ENCODE measurements at places on chromosomes 2 and 18. TPM values are rescaled to one million over a fixed set of nuclear protein-coding genes. Genes with fewer than 3 reads are reported as not detected.

- no peak for DNase-seq
Observed at GRCh38 chr18:79278896-79279295, 116.8 kb upstream of the NFATC1 start.

DNA sequence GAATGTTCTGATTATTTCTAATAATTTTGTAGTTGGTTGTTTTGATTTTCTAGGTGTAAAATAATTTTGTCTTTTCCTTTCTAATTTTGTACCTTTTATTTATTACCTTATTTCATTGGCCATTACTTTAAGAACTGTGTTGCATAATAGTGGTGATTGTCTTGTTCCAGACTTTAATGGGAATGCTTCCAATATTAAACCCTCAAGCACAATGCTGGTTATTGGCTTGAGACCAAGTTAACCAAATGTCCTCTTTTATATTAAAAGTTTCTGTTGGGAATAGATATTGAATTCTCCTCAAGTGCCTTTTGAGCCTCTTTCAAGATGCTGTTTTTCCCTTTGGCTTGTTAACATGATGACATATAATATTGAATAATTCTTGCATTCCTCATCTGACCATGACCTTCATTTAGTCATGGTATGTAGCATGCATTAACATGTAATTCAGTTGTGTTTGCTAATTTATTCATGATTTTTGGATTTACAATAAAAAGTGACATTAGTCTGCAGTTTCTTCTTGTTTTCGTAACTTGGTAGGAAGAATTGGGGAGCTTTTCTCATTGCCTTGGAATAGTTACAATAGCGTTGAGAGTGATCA is 141.7 kb downstream of the DIS3L2 start:
- peak; percentile 21 for DNase-seq

GRCh38 chr2:128813352-128814034 is 494.8 kb upstream of the HS6ST1 start:
- no peak for DNase-seq

DNA sequence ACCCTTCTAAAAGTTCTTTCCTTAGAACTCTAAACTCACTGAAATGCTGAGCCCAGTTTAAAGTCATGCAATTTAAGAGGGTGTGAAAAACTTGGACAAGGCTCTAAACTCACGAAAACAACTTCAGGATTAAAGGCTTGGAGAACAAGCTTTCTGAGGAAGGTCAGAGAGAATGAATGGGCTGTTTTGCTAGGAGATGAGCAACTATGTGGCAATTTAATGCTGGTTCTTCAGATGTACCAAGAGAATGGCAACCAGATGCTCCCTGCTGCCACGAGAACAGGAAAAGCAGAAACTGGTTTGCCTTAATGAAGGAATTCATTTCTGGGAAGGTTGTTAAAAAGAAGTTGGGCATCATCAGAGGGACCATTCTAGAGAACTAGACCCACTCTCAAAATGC is 77.8 kb upstream of the PMAIP1 start:
- peak; percentile 80 for DNase-seq

GRCh38 chr18:23260926-23261590 is 125.8 kb downstream of the CABLES1 start:
- DNase-seq = no peak

DNA sequence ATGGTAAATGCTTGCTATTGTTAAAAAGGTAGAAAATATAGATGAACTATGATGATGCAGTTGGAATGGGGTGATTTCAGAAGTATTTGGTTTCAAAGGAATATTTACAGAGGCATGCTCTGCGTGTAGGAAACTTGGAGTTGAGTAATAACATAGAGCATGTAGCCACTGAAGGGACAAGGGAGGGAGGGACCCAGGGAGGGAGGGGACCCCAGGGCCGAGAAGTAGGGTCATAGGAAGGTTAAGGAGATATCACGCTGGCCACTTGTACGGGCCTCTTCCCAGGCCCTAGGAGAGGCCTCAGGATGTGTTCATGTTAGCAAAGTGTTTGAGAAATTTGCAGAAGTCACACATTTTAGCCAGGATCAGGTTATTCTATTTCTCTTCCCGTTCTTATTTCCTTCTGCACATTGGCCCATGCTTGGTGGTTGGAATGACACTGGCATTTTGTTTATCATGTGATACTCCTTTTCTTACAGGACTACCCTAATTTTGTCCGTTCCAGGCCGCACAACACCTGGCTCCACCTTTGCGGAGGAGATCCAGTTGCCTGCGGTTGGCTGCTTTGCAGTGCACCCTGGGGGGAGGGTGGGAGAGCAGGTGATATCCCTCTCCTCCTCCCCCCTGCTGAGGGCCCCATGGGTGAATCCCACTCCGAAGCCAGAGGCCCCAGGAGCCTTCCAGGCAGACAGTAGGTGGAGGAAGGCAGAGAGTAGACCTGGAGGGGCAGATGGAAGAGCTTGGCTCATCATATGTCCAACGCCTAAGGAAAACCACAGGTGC is 16.9 kb upstream of the ACKR3 start:
- DNase-seq = no peak

DNA sequence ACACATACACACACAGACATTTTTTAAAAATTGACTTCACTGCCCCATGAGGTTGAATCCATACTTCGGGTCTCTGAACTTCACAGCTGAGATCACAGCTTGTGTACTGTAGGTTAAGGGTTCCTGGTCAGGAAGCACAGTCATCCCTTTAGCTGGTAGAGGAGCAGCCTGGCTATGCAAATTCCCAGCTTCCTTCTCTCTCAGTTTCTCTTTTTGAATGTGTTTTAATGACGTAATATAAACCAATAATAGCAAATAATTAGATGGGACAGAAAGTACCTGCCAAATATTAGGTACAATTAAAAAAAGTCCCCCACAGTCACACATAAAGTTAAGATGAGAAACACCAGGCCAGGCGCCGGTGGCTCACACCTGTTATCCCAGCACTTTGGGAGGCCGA is 178.7 kb downstream of the ZNF385B start:
- DNase-seq = no peak

PKDCC gene
- total RNA-seq = 9.9 TPM

ACVR2A gene
- 24.0 TPM for total RNA-seq

SERPINB7 gene
- 18.6 TPM for total RNA-seq

SPRED2 gene
- 8.5 TPM for total RNA-seq

PJVK gene
- total RNA-seq = 0.97 TPM

Measured in GM23248 (cell line).